Activated CD8-positive, alpha-beta memory T cell treated with anti-CD3 and anti-CD28 coated beads for 4 hours (primary cell): ENCODE measurements at places on chromosomes 11 and 22.

DNA sequence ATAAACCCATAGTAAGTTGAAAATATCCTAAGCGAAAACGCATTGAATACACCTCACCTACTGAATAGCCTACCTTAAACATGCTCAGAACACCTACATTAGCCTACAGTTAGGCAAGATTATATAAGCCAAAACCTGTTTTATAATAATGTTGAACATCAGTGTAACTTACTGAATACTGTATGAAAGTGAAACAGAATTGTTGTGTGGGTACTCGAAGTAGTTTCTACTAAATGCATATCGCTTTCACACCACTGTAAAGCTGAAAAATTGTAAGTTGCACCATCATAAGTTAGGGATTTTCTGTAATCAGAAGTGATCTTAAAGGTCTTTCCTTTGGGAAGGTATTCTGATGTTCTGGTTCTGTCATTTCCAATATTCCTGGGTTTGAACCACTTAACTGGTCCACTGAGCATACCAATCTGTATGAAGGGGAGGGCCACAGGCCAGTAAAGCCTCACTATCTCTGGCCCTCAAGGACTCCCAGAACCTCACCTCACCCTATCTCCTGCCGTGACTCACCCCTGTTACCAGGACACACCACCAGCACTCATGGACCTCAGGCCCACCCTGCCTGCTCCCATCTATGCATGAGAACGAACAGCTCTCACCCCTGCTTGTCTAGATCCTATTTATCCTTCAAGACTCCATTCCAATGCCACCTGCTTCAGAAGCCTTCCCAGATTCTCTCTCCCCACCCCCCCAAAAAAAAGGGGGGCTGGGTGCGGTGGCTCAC lies 70.0 kb downstream of the NAT10 start:
- no peak for DNase-seq

DNA sequence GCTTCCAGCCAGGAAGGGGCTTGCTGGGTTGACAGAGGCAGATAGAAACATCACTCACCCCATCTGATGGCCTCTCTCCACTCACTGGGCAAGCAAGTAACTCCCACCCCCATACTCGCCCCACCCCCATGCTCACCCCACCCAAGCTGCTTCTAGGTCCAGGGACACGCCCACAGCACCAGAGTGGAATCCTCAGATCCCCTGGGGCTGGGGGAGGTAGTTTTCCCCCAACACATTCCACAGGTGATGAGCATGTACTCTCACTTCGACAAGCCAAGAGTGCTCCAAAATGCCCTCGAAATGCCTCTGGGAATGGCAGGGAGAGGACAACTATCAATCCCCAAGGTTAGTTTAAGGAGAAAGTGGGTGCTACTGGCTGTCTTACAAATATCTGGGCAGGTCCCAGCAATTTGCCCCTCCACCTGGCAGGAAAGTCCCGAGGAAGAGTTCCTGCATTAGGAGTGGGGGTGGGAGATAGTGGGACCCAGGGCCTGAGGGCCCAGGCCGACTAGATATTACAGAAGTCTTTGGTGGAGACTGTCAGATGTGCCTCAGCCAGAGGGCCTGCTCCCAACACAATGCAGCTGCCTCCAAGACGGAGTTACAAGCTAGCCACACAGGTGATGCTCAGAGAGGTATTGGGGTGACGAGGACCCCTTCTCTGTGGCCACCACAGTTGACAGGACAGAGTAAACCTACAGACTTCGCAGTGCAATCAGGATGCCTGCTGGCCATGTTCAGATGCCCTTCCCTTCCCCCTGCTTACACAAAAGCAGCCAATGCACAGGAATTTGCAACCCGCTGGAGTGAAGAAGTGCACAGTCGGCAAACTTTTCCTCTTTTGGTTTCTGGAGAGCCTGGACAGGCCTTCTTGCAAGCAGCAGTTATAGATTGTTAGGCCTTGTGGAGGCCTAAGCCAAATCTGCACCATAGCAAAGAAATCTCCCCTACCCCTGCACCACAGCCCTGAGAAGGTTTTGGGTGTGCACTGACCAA lies 2.9 kb upstream of the LMO1 start:
- no peak for DNase-seq

DNA sequence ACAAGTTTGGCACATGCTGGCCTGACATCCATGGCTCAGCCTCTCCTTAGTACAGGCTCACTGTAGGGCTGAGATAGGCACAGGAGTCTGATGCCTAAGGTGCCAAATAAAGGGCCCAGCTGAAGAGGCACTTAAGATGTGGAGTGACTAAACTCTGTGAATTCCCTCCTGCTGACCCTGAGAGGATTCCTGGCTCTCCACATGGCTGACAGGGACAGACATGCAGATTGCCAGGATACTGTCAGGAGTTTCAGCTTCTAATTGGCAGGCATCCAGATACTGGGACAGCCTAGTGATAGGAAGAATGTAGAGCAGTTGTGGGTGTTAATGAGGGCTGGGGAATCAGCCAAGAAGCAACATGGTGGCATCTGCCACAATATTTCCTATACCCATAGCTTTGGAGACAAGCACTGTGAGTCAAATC lies 558.7 kb downstream of the INSC start:
- DNase-seq: no peak

- no peak for DNase-seq
These were observed 214.2 kb downstream of the LARGE1 start for GRCh38 chr22:33706100-33706499.

DNA sequence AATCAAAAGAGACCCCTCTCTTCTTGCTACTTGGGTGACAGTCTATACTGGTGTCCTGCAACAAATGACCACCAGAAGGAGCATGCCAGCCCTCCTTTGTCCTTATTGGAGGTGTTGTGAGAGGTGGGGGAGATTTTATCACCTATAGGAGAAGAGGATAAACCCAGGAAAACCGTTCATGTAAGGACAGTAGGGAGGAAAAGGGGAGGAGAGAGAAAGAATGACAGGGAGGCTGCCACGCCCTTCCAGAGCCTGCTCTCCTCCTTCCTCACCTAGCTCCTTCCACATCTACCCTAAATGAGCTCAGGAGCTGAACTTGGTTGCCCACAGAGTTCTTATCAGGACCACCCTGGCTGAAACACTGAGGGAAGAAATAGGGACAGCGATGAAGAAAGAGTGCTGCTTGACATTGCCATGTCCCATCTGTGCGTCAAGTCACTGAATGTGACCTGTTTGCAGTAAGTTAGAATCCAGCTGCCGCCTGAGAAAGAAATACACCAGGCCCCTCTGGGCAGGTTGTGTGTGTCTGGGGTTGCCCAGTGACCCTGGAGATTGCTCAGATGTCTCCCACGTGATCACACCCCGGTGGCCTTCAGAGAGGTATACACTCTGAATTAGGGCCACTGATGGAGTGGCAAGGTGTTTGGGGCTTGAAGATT lies 40.4 kb upstream of the ETS1 start:
- DNase-seq: no peak

- DNase-seq: no peak
These were observed 84.1 kb downstream of the C22orf31 start for GRCh38 chr22:28977481-28977971.

DNA sequence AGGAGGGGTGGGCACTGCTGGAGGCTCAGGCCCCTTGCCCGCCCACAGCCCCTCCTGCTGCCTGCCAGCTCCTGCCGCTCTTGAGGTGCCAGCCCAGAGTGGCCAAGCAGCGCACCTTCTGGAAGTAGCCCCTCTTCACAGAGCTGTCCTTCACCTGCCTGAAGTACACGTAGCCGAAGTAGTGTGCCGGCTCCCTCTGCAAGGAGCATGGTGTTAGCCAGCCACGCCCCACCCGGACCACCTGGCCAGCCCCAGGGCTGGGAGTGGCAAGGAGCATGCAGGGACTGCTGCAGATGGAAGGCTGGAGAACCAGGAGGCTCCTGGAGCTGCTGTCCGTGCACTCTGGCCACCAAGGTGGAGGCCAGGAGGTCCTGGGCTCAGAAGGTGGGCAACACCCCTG lies 9.6 kb downstream of the DENND6B start:
- DNase-seq: no peak

DNA sequence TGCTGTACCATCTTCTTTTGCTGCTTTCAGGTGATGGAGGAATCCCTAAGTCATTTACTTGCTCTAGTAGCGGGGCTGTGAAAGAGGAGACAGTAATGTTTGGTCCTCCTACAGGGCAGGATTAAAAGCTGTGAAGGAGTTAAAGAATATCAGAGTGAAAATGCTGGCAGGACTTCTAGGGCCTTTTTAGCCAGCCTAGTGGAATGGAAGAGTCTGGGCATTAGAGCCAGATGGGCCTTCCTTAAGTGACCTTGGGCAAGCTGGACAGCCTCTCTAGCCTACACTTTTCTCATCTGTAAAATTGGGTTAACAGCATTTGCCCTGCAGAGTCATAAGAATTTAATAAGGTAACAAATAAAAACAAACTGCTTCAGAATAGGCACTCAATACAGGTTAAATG lies 114.7 kb downstream of the RBFOX2 start:
- DNase-seq: no peak

GRCh38 chr11:110077346-110077745 lies 15.8 kb upstream of the ZC3H12C start:
- DNase-seq: no peak

- DNase-seq: peak; percentile 56
These were observed 15.7 kb upstream of the PGA3 start for GRCh38 chr11:61187505-61188130.

GRCh38 chr22:30500628-30501027 lies 4.9 kb downstream of the SEC14L4 start:
- DNase-seq: no peak

GRCh38 chr11:14582793-14583192 lies 60.8 kb upstream of the PDE3B start:
- no peak for DNase-seq

- no peak for DNase-seq
These were observed at the start of gene TMA7B for GRCh38 chr22:39959640-39960447. Gene TMA7B (plus strand): TSS chr22:39960397. CDS start chr22:39964375, 3,978 bp downstream.

GRCh38 chr22:49012712-49013395 lies 814.8 kb downstream of the BRD1 start:
- DNase-seq: no peak

DNA sequence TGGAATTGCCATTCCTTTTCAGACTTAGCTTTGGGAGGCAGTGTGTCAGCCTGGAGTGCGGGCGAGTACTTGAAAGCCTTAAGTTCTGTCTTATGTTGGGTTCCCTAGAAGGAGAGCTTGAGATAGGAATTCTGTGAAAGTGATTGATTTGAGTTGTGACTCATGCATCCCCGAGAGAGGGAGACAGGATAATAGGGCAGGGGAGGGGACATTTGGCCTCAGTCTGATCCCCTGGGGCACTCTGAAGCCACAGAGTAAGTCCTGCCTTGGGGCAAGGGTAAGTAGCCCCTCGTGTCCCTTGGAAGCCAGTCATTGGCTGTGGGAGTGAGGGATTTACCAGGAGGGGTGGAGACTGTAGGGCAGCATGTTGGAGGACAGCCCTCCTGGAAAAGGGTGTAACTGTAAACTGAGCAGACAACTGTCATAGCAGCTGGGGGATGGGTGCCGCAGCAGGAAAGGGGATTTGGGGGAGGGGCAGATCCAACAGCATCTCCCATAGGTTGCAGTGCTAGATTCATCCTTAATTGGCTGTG lies 44.0 kb downstream of the KIAA1671 start:
- DNase-seq: no peak

DNA sequence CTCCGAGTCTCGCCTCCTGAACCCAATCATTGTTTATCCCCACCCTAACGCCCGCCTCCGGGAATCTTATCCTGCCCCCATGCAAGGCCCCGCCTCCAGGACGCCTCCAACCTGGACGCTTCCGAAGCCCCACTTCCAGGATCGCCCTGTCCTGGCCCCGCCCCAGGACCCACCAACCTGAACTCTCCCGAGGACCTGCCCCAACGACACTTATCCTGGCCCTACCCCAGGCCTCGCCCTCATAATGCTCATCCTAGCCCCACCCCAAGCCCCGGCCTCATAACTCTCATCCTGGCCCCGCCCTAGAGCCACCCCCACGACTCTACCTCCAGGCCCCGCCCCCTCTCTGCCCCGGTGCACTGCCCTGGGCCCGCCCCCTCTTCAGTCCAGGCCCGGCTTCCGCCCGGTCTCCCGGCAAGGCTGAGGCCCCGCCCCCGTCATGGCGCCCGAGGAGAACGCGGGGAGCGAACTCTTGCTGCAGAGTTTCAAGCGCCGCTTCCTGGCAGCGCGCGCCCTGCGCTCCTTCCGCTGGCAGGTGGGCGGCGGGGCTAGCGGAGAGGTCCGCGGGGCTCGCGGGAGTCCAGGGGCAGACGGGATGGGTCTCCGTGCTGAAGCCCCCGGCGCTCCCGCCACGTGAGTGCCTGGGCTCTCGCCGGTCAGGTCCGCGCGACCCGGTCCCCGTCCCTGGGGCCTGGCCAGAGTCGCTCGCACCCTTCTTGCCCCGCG lies 45.7 kb upstream of the DEFB108B start:
- peak; percentile 80 for DNase-seq
